ENCODE measurements at places on chromosomes 13 and 19.

DNA sequence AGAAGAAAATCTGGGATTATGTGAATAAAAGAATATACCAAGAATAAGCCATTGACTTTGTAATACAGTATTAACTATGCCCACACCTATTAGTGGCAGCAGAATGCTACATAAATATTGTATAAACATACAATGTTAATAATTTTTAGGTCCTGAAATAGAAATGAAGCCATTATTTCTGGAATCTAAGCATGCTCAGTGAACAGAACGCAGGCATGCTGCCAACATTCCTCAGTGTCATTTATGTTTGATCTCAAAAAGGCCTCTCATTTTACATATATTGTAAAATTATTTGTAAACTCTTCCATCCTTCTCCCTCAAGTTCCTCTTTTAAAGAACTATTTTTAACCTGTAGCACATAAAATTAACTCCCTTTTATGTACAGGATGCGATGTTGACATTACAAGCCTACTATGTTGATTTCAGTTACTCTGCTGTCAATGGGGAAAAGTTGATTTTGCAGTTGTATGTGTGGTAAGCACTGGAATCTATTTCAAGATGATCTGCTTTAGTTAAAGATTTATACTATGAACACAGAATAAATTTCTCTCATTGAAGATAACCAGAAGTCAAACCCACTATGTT lies 118.8 kb downstream of the VWA8 start:
- peak; percentile 40 for DNase-seq

DNA sequence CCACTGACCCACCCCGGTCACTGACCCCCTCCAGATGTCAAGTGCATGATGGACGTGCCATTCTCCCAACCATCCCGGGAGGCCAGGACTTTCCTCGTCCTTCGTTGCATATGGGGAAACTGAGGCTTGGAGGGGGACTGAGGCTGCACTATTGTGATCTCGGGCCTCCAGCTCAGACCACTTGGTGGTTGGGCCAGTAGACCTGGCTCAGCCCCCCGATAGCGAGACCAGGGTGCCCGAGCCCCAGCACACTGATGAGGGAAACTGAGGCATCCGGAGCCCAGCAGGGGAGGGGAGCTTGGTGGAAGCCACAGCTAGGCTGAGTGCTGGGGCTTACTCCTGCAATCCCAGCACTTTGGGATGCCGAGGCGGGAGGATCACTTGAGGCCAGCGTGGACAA lies 10.4 kb downstream of the EFNA2 start:
- DNase-seq, result no peak

- DNase-seq, result no peak
Measured at GRCh38 chr13:111393221-111393790, 72.9 kb downstream of the TEX29 start.

DNA sequence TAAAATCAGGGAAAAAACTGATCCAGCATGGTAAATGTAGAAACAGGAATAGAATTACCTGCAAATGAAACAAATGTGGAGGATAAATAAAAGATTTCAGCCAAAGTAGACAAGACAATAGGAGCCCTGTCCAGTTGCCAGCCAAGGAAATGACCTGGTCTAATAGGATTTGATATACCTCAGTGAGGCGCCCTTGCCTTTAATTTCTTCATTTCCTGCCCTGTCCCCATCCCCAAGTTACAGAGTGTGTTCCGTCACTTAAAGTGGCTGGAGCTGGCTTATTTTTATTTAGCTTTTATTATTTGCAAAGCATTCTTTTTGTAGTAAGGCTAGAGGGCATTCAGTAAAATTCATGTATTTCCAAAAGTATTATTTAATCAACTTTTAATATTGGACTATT lies 1022.0 kb downstream of the EFNB2 start:
- no peak for DNase-seq

GRCh38 chr19:30718707-30719106 lies 346.5 kb downstream of the ZNF536 start:
- no peak for DNase-seq

- DNase-seq, result no peak
Measured at GRCh38 chr13:27657724-27658123, 36.0 kb downstream of the POLR1D start.

DNA sequence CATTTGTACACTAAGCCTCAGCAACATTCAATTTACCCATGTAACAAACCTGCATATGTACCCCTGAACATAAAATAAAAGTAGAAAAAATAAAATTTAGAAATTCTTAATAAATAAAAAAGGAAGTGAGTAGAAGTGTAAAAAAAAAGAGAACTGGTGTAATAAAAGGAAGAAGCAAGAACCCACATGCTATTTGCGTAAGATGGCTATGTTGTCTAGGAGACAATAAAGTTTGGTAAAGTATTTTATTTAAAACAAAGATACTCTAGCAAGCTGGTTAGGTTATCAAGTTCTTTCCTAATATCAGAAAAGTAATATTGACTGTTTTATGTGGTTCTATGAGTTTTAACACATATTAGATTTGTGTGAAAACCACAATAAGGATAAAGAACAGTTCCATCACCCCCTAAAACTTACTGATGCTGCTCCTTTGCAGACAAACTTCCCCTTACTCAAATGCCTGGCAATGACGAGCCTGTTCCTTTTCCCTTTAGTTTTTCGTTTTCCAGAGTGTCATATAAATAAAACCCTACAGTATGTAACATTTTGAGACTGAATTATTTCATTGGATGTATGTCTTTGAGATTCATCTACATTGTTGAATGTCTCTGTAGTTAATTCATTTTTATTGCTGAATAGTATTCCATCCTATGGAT lies 98.9 kb downstream of the TNFSF13B start:
- no peak for DNase-seq

GRCh38 chr19:6760606-6761005 lies 6.6 kb downstream of the SH2D3A start:
- DNase-seq, result no peak

- peak; percentile 41 for DNase-seq
Measured at GRCh38 chr19:41219924-41220567, 1.0 kb downstream of the AXL start.

GRCh38 chr19:6258812-6259311 lies 20.9 kb downstream of the MLLT1 start:
- no peak for DNase-seq

DNA sequence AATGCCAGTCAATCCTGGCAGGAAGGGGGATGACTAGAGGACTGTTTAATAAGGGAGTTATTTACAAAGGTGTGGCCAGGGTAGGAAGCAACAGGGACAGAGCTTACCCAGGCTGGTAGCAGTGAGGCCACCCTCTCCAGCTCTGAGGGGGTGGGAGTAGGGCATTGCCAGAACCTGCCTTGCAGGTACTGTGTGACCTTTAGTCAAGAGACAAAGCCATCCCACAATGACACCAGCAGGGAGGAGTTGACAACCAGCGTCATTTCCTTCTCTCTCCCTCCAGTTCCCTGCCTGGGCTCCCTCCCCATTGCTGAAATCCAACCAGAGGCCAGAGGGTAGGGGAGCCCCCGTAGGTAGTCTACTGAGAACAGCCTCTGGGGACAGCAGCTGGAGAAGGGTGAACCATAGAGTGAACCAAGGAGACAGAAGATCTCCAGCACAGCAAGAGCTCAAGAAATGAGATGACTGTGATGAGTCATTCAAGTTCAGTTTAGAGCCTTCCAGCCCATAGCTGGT lies 33.3 kb upstream of the SPATA13 start:
- DNase-seq, result no peak

DNA sequence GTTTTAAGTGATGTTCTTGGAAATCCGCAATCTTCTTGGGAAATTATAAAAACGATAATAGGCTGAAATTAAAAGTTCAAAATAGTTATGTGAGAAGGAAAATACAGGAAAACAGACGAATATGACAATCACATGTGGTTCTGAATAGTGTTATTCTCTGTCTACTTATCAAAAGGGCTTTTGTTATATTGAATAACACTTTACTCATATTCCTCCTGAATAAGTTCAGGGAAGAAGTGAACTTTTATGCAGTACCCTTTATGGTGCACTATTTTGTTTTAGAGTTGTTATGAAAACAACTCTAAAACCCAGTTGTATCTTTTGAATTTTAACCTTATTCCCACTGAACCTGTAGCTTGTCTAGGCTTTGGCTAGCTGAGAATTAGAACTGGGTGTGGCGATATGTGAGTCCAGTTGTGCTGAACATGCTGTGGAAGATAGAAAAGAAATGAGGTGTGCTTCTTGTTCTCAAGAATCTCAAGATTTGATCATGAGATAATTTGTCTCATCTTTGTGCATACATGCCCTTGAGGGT lies 384.4 kb downstream of the LMO7 start:
- no peak for DNase-seq

GRCh38 chr19:16849168-16849567 lies 20.0 kb downstream of the SIN3B start:
- no peak for DNase-seq
